ENCODE measurements at places on chromosomes 1 and 21. TPM values are rescaled to one million over a fixed set of nuclear protein-coding genes. Genes with fewer than 3 reads are reported as not detected.

- no peak for DNase-seq
Observed at GRCh38 chr1:111454859-111455641, 5.8 kb downstream of the ATP5PB start.

GRCh38 chr1:152699746-152700145 lies 1.6 kb downstream of the LCE2A start:
- DNase-seq = no peak

THEM5 gene
- not detected for total RNA-seq

DNA sequence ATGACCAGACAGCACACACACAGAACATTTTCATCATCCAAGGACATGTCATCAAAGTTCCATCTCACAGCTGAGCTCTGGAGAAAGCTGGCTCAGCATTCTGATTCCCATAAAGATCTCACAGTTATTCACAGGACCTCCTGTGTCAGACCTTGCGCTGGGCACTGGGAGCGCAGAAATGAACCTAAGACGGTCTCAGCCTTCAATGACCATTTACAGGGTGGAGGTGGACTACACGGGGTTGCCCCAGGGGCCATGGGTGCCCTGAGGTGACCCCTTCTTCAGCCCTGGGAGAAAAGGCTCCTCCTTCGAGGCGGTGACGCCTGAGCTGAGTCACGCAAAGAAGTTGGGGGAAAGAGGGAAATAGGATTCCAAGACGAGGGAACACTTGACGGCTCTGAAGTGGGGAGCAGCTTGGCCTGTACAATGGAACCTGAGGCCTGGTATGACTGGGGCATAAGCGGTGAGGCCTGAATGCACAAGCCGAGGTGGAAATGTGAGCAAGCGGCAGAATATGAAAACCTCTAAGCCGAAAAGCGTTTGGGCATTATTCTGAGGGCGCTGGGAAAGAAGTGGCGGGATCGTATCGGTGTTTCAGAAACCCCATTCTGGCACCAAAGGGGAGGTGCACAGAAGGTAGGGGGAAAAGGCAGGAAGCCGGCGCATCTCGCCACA lies 797 bp downstream of the CC2D1B start:
- DNase-seq = peak; percentile 67

DNA sequence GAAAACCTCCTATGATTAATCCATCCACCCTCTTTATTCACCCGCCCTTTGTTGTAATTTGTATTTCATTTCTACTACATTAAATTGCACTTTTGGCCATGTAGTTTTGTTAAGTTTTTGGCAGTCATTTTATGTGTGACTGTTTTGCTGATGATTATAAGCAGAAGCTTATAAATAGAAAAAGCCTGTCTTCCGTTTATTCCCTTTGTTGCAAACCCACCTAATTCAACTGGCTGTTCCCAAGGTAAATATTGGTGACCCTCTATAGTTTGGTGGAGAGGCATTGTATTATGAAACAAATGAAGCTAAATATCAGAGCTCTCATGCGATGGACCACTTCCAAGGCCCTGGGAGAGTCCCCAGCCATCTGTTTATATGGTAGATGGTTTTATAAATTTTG lies 36.7 kb upstream of the IGSF3 start:
- no peak for DNase-seq

SPRR1A gene
- total RNA-seq = not detected

ITGB3BP gene
- 16.9 TPM for total RNA-seq

DNA sequence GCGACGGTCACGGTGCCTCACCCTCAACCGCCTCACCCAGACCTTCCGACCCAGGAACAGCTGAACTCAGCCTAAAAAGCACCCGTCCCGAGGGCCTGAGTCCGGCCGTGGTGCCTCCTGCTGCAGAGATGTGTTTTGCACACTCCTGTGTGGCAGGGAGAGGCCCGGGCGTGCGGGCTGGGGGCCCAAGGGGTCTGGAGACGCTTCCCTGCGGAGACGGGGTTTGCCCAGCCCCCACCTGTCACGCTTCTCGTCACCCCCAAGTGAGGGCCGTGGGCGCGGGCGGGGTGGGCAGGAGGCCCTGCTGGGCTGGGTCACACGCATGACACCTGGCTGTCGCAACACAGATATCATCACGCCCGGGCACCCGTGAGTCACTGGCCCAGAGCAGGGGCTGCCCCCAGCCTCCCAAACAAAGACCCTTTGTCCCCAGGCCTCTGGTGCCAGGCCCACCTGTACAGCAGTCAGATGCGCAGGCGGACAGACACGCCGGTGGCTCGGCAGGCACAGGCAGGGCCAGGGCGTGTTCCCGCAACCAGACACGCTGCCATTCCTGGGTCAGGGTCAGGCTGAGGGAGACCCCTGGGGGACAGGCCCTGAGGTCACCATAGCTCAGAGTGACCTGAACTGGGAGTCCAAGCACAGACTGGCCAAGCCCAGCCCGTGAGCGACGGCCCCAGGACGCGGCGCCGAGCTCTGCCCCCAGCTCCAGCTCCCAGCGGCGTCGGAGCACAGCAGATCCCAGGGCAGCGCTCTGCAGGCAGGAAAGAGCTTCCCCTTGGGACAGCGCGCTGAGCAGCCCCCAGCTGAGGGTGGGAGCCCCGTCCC lies 6.1 kb downstream of the B3GALT6 start:
- peak; percentile 49 for DNase-seq

GRCh38 chr1:229035054-229035747 lies 235.7 kb upstream of the RAB4A start:
- DNase-seq = no peak

TAS1R2 gene
- total RNA-seq = not detected

PLEKHA6 gene
- 76.7 TPM for total RNA-seq

EDEM3 gene
- total RNA-seq = 21.7 TPM

NEK2 gene
- 36.4 TPM for total RNA-seq

ANKRD35 gene
- total RNA-seq = 0.46 TPM

Data from HT-29 (cell line).